ENCODE measurements at places on chromosomes 3 and 15.

GRCh38 chr15:98562331-98562937, 85.9 kb upstream of the IGF1R start:
- DNase-seq, result no peak

GRCh38 chr15:60299452-60300047, 98.2 kb downstream of the ANXA2 start:
- no peak for DNase-seq

DNA sequence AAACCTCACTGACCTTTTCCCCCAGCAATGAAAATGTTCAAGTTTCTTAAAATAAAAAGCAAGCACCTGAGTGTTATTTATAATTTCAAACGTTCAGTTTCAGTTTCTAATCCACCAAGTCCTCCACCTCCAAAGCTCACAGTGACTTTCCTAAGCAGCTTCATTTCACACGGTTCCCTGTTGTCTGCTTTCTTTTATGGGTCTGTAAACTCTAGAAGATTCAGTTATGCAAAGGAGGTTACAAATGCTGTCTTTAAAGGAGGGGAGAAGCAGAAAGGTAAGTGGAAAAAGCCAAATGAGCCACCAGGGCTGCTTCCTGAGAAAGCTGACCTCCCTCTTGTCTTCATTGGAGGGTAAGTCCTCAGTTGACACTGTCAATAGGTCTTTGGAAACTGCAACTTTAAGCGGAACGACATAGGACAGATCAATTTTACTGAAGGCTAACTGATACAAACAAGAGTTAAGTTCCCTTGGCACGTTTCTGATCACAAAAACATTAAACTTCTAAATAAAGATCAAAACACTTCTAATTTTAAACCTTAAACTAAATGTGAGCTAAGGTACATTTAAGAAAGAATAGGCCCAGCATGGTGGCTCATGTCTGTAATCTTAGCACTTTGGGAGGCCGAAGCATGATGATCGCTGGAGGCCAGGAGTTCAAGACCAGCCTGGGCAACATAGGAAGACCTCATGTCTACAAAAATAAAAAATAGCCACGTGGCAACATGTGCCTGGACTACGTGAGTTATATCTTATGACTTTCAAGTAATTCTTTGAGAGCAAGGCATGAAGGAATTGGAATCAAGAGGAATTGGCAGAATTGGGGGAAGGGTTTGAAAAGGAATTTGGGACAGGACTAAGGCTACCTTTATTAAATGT, 151.9 kb upstream of the UBE2E1 start:
- no peak for DNase-seq

GRCh38 chr15:77012117-77012712, 17.3 kb downstream of the PSTPIP1 start:
- no peak for DNase-seq

DNA sequence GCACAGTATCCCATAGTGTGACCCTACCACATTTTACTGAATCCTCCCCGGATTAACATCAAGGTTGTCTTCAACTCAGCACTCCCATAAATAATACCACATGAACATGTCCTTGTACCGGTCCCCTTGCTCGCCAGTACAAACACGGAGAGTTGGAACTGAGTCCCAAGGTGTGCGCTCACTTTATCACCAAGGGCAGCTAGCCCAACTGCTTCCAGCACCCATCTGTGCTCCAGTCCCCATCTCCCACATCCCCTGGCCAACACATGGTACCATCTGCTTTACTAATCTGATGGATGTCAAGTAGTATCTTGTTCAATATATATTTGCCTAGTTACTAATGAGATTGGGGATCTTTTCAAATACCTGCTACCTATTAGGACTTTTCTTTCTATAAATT, 64.7 kb downstream of the ISG20 start:
- DNase-seq, result no peak

- peak; percentile 40 for DNase-seq
These were observed 144.6 kb upstream of the MEF2A start for GRCh38 chr15:99421172-99421656.

DNA sequence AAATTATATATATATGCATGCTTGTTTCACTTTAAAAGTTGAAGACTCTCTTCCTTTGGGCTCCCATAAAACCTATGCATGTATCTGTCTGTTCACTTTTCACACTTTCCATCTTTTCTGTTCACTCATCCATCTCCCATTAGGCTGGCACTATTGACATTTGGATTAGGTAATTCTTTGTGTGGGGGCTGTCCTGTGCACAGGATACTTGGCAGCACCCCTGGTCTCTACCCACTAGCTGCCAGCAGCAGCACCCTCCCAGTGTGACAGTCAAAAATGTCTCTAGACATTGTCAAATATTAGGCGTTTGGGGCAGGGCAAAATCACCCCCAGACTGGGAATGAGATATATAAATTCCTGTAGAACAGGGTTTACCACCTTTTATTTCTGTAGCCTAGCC, 72.3 kb upstream of the EIF1B start:
- no peak for DNase-seq

DNA sequence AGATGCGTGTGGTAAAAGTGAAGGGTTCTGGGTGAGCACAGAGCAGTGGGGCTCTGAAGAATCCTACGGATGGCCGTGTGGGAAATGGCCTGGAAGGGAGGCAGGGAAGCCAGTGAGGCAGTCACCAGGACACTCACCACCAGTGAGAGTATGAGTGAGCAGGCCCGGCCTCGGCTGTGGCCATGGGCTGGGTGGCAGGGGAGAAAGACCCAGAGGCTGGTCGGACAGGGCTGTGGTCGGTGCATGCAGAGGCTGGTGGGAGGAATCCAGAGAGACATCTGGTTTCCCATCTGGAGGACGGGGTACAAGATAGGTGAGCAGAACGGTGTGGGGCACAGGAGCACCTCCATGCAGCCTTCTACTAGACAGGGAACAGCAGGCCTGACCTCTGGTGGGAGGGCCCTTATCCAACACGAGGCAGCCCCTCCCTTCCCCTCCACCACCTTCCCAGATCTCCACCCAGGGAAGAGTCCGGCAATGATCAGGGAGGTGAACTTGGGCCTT, 10.1 kb downstream of the PCSK6 start:
- DNase-seq, result no peak

- DNase-seq, result no peak
These were observed 26.7 kb downstream of the SNX1 start for GRCh38 chr15:64122444-64122843.

DNA sequence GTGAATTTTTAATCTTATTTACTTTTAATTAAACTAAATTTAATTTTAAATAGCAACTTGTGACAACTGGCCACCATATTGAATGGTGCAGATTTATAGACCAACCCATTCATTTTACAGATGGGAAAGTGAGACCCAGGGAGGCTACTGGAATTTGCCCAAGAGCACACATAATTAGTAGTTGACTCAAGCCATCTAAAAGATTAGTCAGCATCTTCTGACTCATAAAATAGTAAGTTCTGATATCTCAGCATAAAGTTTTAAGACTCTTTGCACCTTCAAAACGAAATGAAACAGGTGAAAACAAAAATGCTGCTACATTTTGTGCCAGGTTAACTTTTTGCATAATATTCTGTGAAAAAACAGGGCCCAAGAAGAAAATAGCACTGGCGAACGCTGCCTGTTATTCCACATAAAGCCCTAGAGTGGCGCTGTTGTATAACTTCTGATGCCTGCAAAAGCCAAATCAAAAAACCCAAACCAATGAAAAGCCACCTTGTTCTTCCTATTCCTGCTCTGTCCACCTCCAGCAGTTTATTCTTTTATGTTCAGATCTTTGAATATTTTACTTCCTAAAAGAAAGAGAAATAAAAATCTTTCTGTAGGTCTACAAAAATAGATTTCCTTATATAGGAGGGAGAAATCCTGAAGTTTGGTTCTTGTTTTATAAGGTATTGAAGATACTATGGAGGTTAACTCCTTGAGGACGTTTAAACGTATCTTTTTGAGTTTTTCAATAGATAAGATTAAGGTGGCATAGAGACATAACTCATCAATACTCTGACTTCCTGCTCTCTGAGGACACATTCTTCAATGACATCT, 62.8 kb downstream of the OTOL1 start:
- DNase-seq, result no peak

GRCh38 chr3:197841789-197842188, 50.7 kb downstream of the LRCH3 start:
- DNase-seq, result no peak

- no peak for DNase-seq
These were observed 93.6 kb downstream of the SEC22A start for GRCh38 chr3:123295171-123295900.

- DNase-seq, result no peak
These were observed 157.7 kb downstream of the NECTIN3 start for GRCh38 chr3:111229301-111229700.

Measured in stimulated activated CD4-positive, alpha-beta T cell treated with anti-CD3 and anti-CD28 coated beads, Interleukin-4, amount 100 ng/mL, for 4 hours (primary cell).